ENCODE measurements at places on chromosomes 5 and 9.

DNA sequence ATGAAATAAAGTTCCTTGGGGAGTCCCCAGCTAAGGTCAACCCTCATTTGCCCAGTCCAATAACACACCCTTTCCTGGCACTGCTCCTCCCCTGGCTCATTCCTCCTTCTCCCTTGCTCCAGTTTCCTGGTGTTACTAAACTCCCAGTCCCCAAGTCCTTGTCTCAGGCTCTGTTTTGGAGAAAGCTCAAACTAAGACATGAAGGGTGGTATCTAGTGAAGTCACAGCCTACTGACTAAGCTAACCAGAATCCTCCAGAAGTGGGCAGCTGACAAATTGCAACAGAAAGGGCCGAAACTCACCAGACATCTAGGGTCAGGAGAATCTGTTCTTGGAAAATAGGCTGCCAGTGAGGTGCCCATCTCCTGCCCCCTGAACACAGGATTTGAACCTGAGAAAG lies 118.7 kb upstream of the NEK6 start:
- no peaks in the 10 kb centered on the region for H3K4me1 ChIP-seq
- no peaks in the 10 kb centered on the region for H3K27me3 ChIP-seq
- H3K27ac ChIP-seq: no peak overlapping the region

DNA sequence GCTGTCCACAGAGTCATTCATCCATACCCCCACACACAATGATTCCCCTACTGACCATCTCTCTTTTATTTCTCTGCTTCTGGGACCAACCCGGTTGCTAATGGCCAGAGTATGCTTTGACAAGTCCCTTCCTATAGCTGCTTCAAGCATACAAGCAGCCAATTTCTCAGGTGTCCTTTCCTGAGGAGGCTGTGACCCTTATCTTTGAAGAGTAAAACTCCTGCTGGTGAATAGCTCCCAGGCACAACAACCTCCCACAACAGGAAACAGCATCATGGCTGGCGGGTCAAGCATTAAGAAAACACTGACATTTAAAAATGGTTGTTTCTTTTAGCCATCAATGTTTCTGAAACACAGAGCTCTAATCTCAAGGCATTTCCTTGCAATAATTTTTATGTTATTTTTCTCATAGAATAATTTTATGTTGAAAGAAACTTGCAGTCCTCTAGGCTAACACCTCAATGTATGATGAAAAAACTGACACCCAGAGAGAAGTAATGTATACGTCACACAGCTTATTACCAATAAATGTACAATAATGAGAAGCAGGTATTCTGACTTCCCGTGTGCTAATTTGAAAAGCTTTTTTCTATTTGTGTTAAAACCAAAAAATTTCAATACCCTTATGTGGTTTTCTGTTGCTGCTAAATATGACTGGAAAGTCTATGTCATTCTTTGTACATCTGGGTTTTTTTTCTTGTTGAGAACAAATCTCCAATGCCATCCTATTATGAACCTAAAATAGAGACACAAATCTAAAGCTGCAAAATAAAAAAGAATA lies 7.5 kb upstream of the PAM start:
- H3K36me3 ChIP-seq: no peaks in the 10 kb centered on the region
- H3K4me3 ChIP-seq: no peak overlapping the region
- H3K27ac ChIP-seq: no peak overlapping the region
- no peak for DNase-seq
- no peaks in the 10 kb centered on the region for H3K27me3 ChIP-seq
- peaks cover 5% of the 10 kb centered on the region for H3K4me1 ChIP-seq

DNA sequence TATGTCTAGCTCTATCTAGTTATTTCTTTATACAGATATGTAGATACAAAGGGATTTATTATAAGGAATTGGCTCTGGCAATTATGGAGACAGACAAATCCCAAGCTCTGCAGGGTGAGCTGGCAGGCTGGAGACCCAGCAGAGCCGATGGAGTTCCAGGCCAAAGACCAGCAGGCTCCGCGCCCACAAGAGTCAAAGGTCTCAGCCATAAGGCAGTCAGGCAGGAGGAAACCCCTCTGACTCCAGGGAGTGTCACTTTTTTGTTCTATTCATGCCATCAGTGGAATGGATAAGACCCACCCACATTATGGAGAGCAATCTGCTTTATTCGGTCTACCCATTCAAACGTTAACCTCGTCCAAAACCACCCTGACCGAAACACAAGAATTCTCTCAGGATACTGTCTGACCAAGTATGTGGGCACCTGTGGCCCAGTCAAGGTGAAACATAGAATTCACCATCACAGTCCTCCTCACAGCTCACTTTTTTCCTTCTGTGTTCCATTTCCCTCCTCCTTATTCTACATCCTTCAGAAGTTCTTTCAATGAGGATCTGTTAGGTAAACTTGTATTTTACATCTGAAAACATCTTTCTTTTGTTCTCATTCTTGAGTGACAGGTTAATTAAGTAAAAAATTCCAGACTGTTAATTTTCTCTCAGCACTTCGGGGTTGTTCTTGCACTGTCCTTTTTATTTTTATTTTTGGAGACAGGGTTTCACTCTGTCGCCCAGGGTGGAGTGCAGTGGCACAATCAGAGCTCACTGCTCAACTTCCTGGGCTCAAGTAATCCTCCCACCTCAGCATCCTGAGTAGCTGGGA lies 21.2 kb downstream of the RNF130 start:
- H3K27me3 ChIP-seq: no peaks in the 10 kb centered on the region
- no peaks in the 10 kb centered on the region for H3K36me3 ChIP-seq
- DNase-seq: no peak
- H3K27ac ChIP-seq: no peak overlapping the region

GRCh38 chr9:122695696-122696095 lies 20.8 kb downstream of the OR1L3 start:
- H3K27me3 ChIP-seq: no peaks in the 10 kb centered on the region
- DNase-seq: no peak
- no peak overlapping the region for H3K4me3 ChIP-seq
- no peaks in the 10 kb centered on the region for H3K36me3 ChIP-seq

GRCh38 chr5:91174396-91174795 lies 208.7 kb downstream of the ARRDC3 start:
- no peak overlapping the region for H3K4me3 ChIP-seq
- H3K27me3 ChIP-seq: no peaks in the 10 kb centered on the region
- DNase-seq: no peak
- H3K4me1 ChIP-seq: no peaks in the 10 kb centered on the region

DNA sequence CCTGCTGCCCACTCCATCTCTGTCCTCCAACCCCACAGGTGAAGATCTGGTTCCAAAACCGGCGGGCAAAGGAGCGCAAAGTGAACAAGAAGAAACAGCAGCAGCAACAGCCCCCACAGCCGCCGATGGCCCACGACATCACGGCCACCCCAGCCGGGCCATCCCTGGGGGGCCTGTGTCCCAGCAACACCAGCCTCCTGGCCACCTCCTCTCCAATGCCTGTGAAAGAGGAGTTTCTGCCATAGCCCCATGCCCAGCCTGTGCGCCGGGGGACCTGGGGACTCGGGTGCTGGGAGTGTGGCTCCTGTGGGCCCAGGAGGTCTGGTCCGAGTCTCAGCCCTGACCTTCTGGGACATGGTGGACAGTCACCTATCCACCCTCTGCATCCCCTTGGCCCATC lies 6.4 kb upstream of the SLC6A7 start:
- H3K36me3 ChIP-seq: no peaks in the 10 kb centered on the region
- H3K27ac ChIP-seq: no peak overlapping the region
- no peak for DNase-seq
- H3K4me3 ChIP-seq: no peak overlapping the region
- H3K4me1 ChIP-seq: peaks cover 23% of the 10 kb centered on the region

GRCh38 chr5:50792843-50793242 lies 126.4 kb downstream of the PARP8 start:
- DNase-seq: no peak
- H3K36me3 ChIP-seq: peaks cover 9% of the 10 kb centered on the region
- no peak overlapping the region for H3K4me3 ChIP-seq
- no peaks in the 10 kb centered on the region for H3K27me3 ChIP-seq

DNA sequence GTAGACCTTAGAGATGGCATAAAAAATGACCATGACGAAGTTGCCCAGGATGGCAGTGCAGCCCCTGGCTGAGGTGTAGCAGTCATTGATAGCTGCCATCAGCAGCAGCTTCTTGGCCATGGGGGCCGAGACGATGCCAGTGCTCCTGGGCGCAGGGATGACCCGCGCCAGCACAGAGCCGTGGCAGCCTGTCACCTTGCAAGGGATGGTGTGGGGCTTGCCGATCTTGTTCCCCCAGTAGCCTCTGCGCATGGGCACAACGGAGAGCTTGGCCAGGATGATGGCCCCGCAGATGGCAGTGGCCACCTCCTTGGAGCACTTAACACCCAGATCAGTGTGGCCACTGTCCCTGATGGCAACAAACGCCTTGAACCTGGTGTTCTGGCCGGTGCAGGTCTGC lies 2.1 kb upstream of the PGGT1B start:
- no peaks in the 10 kb centered on the region for H3K27me3 ChIP-seq
- H3K27ac ChIP-seq: no peak overlapping the region
- H3K4me3 ChIP-seq: no peak overlapping the region
- no peak for DNase-seq
- H3K4me1 ChIP-seq: no peaks in the 10 kb centered on the region

DNA sequence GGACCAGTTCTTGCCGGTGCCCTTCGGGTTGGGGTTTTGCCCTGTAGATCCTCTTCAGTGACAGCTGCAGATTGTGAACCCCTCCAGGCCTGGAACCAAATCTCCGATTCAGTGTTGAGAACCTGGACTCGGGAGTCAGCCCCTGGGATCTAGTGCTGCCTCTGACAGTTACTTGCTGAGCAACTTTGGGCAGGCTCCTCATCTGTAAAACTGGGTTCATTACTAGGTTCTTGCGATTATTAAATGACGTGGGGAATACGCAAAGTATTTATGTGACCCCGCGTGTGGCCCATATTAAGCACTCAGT lies 600 bp downstream of the ERCC6L2 start:
- H3K4me1 ChIP-seq: no peaks in the 10 kb centered on the region
- no peaks in the 10 kb centered on the region for H3K36me3 ChIP-seq
- no peak for DNase-seq
- peak overlapping the region; percentile 88 for H3K4me3 ChIP-seq
- no peaks in the 10 kb centered on the region for H3K27me3 ChIP-seq

DNA sequence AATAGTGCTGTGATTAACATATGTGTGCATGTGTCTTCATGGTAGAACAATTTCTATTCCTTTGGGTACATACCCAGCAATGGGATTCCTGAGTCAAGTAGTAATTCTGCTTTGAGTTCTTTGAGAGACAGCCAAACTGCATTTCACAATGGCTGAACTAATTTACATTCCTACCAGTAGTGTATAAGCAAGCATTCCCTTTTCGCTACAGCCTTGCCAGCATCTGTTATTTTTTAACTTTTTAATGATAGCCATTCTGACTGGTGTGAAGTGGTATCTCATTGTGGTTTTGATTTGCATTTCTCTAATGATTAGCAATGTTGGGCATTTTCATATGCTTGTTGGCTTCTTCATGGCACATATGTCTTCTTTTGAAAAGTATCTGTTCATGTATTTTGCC lies 308.5 kb downstream of the ARRDC3 start:
- no peaks in the 10 kb centered on the region for H3K4me1 ChIP-seq
- H3K36me3 ChIP-seq: no peaks in the 10 kb centered on the region
- no peak overlapping the region for H3K4me3 ChIP-seq
- no peak for DNase-seq

GRCh38 chr5:90014420-90014819 lies 395.1 kb downstream of the CETN3 start:
- H3K4me1 ChIP-seq: peaks cover 6% of the 10 kb centered on the region
- H3K4me3 ChIP-seq: no peak overlapping the region
- H3K36me3 ChIP-seq: no peaks in the 10 kb centered on the region
- H3K27ac ChIP-seq: no peak overlapping the region

- H3K27ac ChIP-seq: no peak overlapping the region
- H3K4me1 ChIP-seq: no peaks in the 10 kb centered on the region
- no peaks in the 10 kb centered on the region for H3K27me3 ChIP-seq
- DNase-seq: no peak
- H3K4me3 ChIP-seq: no peak overlapping the region
Measured at GRCh38 chr5:55895346-55895745, 44.2 kb downstream of the IL31RA start.

DNA sequence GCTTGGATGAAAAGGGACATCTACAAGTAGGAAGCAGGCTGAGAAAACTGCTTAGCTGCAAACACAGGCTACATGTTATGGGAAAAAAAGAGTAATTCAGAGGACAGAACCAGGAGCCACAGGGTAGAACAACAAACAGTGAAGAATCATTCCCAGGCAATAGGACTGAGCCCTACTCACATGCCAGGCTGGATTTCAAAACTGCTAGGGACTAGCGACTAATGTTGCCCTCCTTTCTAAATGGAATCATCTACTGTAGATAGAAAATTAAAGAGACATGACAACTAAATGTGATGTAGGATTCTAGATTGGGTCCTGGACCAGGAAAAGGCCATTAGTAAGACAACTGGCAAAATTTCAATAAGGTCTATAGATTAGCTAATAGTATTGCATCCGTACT lies 15.3 kb downstream of the NRG2 start:
- no peak overlapping the region for H3K27ac ChIP-seq
- no peaks in the 10 kb centered on the region for H3K27me3 ChIP-seq
- no peak for DNase-seq
- no peaks in the 10 kb centered on the region for H3K36me3 ChIP-seq
- H3K4me3 ChIP-seq: no peak overlapping the region
- no peaks in the 10 kb centered on the region for H3K4me1 ChIP-seq

DNA sequence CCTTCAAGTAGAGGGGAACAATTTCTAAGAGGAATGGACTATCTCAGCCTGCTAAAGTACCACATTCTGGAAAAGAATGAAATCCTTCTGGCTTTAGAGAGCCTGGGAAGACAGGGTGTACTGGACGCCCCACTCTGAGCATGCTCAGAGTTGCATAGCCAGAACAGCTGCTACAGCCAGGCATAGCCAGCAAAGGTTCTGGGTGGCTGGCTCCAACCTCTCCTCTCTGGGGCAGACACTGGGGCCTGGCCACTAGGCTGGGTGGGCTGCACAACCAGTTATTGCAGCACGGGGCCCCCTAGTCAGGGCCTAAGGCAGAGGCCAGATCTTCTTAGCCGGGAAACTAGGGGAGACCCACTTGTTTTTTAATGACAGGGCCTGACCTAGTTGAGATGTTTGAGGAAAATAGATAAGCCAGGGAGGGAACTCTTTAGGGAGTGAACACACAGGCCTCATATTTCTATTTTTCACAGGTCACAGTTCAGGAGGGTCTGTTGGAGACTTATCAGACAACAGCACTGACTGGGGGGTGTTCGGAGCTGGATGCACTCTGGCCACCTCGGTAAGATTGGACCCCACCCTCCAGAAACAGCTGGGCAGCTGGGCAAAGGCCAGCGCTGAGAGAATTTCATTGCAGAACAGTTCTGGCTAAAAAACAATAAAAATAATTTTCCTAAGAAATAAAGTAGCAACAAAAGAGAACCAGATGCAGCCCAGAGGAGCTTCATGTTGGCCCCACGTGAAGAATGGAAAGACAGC lies 142.9 kb downstream of the LPAR1 start:
- peaks cover 5% of the 10 kb centered on the region for H3K4me1 ChIP-seq
- no peak overlapping the region for H3K4me3 ChIP-seq
- peak overlapping the region; percentile 44 for H3K27ac ChIP-seq
- peak; percentile 71 for DNase-seq
- no peaks in the 10 kb centered on the region for H3K36me3 ChIP-seq

GRCh38 chr5:143008809-143009521 lies 238.8 kb downstream of the ARHGAP26 start:
- no peaks in the 10 kb centered on the region for H3K36me3 ChIP-seq
- no peaks in the 10 kb centered on the region for H3K27me3 ChIP-seq
- peak; percentile 59 for DNase-seq
- no peak overlapping the region for H3K27ac ChIP-seq

- H3K27me3 ChIP-seq: no peaks in the 10 kb centered on the region
- no peaks in the 10 kb centered on the region for H3K36me3 ChIP-seq
- no peak overlapping the region for H3K27ac ChIP-seq
- H3K4me1 ChIP-seq: no peaks in the 10 kb centered on the region
- DNase-seq: no peak
- no peak overlapping the region for H3K4me3 ChIP-seq
Measured at GRCh38 chr9:83582029-83582428, 40.9 kb upstream of the IDNK start.
